Spleen (tissue), 13 donors: ENCODE measurements at places on chromosomes 1 and 21. TPM values are rescaled to one million over a fixed set of nuclear protein-coding genes. Genes with fewer than 3 reads are reported as not detected.

- no peak for DNase-seq
Measured at GRCh38 chr1:180652792-180653191, 21.0 kb downstream of the XPR1 start.

- DNase-seq: peak; percentile 59
Measured at GRCh38 chr21:45460011-45460565, 55.1 kb downstream of the COL18A1 start.

- DNase-seq: peak; percentile 42
Measured at GRCh38 chr21:36310016-36310415, 10.0 kb upstream of the MORC3 start.

DNA sequence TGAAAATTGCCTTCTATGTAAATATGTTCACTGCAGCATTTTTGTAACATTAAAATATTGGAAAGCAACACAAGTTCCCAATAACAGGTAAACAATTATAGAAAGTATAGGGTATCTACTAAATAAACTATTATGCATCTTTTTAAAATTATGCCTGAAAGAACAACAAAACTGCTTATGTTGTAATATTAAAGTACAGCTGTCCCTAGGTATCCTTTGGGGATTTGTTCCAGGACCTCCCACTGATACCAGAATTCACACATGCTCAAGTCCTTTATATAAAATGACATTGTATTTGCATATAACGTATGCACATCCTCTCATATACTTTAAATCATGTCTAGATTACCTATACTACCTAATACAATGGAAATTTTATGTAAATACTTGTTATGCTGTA lies 121.8 kb upstream of the TNFSF4 start:
- no peak for DNase-seq

GRCh38 chr21:36040389-36040788 lies 19.9 kb downstream of the SETD4 start:
- DNase-seq: no peak

DNA sequence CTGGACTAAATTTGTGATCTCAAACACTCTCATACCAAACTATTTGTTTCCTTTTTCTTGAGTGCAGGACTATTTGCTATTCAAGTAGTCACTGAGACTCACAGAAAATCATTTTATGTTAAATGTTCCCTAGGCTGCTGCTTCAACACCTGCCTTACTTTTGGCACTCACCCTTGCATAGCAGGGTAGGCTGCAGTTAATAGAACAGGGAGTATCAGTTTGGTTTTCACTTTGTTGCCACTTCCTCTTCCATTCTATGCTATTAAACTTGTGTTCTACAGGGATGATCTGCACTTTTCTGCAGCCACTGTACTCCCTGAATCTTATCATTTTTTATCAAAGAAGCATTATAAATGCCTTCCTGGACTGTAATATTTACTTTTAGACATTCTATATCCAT lies 148.7 kb upstream of the PRMT6 start:
- DNase-seq: no peak

DNA sequence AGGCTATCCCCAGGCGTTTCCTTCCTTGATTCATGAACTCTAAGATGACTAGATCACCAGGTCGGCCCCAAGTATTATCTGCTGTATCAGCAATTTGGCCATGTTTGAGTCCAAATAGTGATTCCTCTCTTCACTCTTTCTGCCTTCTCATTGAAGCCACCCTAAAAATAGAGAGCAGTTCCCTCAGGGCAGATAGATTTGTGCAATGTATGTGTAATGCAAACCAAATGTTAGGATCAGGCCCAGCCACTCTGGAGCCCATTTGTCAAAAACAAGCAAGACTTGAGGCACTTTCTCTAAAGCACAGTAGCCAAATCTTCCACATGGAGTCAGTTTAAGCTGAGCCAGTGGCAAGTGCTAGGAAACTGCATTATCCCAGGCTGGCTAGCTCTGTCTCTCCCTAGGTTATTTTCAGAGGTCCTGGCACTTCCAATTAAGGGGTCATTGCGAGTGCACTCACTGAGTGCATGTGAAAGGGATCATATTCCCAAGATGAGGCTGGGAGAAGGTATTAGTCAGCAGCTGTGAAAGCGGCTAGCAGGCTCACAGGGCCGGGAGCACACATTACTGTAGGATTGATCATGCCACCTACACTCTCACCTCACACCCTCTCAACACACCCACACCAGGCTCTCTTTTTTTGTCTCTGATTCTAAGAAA lies 97.9 kb upstream of the RAB3GAP2 start:
- no peak for DNase-seq

DNA sequence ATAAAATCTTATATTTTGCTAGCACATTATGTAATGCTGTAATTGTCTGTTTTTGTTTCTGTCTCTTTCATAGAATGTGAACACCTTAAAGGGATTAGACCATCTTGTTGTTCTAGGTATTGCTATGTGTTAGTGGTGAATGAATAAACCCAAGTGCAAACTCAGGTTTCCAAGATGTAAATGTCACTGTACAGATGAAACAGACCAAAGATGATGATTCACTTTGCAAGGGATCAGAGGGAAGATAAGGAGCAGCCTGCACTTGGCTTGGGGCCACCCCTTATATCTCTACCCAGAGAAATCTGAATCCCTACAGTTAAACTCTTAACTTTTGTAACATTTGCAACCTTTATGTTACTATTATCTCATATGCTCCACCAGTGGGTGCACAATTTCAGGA lies 25.4 kb downstream of the UROD start:
- no peak for DNase-seq

DNA sequence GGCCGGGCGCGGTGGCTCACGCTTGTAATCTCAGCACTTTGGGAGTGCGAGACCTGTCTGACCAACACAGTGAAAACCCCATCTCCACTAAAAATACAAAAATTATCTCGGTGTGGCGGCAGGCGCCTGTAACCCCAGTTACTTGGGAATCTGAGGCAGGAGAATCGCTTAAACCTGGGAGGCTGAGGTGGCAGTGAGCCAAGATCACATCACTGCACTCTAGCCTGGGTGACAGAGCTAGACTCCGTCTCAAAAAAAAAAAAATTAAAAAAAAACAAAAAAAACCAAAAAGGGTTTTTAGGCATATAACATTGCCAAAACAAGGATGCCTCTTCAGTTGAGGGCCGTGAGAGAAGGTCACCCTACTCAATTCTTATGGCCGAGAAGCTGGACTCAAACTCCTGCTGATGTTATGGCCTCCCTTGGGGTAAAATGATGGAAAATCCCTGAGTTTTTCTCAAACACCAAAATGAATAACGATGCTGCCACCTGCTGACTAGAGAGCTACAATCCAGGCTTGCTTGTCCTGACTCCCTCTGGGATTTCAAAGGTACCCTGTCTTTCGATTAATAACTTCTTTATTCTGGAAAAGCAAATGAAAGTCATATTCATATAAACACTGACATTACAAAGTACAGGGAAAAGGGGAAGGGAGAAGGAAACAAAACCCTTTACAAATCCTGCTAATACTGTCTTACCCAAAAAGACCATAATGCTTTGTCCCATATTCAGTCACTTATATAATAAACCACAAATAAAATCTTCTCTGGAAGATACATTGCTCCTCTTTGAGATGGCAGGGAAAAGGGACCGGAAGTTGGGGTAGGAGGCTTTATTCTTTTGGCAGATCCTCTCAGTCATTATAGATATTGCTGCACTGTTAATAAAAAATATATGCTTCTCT lies 10.7 kb downstream of the RAB42 start:
- DNase-seq: no peak

DNA sequence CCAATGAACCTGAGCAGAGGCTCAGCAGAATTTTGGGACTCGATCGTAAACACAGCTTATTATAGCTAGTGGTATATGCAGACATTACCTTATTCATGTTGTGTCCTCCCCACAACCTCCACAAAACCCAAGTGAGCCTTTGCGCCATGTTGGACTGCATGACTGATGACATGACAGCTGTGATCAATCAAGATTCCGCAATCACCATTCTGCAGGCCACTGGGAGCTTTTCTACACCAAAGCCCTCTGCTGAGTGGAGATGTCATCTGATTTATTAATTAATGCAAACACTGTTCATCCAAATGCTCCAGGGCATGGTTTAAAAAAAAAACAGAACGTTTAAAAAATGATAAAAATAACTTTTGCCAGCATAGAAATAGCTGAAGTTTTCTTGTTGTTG lies 7.9 kb upstream of the SRP9 start:
- no peak for DNase-seq

- no peak for DNase-seq
Measured at GRCh38 chr1:117162816-117163215, 41.3 kb upstream of the TRIM45 start.

DNA sequence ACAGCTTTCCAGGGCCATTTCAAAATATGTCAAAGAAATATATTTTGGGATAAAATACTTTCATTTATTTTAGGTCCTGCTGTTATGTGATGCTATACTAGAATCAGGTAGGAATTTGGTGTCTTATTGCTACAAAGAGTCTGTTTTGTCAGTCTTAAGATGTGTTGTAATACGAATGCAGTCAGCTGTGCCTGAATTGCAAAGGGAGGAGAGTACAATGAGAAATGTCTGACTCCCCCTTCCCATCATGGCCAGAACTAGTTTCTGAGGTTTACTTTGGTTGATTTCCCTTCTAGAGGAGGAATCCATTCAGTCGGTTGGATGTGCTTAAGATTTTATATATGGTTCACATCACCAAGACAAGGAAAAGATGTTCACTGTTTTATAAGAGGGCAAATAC lies 75.7 kb upstream of the TNFSF18 start:
- no peak for DNase-seq

- DNase-seq: no peak
Measured at GRCh38 chr1:33342041-33342723, 21.3 kb upstream of the A3GALT2 start.

GRCh38 chr1:207672522-207673130 lies 27.7 kb downstream of the CR1L start:
- no peak for DNase-seq

DNA sequence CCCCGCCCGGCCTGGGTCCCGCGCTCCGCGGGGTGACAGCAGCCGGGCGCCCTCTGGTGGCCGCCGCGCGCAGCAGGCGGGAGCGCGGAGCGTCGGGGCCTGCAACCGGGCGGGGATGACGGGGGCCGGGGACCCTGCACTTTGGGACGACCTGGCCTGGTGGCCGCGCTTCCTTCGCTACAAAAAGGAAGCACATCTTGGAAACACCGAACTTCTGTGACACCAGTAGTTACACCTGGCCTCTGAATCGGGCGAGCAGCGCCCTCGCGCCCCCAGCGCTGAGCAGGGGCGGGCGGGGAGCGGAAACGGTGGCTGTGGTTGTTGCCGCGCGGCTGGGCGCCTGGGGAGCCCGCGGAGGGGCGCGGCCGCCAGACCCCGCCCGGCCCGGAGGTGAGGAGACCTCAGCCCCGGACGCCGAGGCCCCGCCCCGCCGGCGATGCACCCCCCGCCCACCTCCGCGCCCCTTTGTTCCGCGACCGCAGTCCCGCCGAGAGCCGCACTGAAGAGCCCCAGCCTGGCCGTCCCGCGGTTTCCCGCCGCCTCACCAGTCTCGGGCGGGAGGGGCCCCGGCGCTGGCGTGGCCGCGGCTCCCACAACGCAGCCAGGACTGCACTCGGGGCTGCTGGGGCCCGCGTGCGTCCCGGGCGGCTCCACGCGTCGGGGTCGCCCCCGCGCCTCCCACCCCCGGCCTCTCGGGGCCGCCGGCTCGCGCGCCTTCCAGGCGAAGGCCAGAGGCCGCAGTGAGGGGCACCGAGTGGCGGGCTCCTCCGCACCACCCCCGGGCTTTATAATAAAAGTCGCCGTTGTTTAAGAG lies 59.3 kb downstream of the H3-3A start:
- DNase-seq: peak; percentile 95

GRCh38 chr1:173507205-173507846 lies 30.2 kb downstream of the PRDX6 start:
- DNase-seq: no peak

Gene FOXD3
- polyA plus RNA-seq: 0.09 TPM

Gene LMX1A
- polyA plus RNA-seq: not detected

Gene ASTN1
- polyA plus RNA-seq: 0.64 TPM

Gene COL18A1
- polyA plus RNA-seq: 60.0 TPM

Gene CA6
- 0.16 TPM for polyA plus RNA-seq

Gene CHAF1B
- polyA plus RNA-seq: 1.00 TPM

Gene MAP10
- 1.5 TPM for polyA plus RNA-seq

Gene ATP6V1G3
- not detected for polyA plus RNA-seq

Gene C1orf167
- polyA plus RNA-seq: 1.7 TPM

Gene ATAD3C
- 0.55 TPM for polyA plus RNA-seq

Gene PCBP3
- polyA plus RNA-seq: 10.5 TPM

Gene TAL1
- polyA plus RNA-seq: 2.9 TPM

Gene CALML6
- 0.58 TPM for polyA plus RNA-seq

Gene DNALI1
- polyA plus RNA-seq: 2.2 TPM

Gene PPIAL4G
- 0.02 TPM for polyA plus RNA-seq
